Left hindlimb (tissue), 1 donor: ENCODE measurements at places on chromosomes 7 and 10.

GRCh38 chr7:108280136-108280535 is 150.0 kb upstream of the LAMB4 start:
- DNase-seq, result no peak

GRCh38 chr10:49610114-49610457 is at the start of gene SLC18A3:
Gene SLC18A3, plus strand, starts transcription at chr10:49610310. Its CDS starts 431 bp downstream, at chr10:49610741.
- DNase-seq, result no peak

DNA sequence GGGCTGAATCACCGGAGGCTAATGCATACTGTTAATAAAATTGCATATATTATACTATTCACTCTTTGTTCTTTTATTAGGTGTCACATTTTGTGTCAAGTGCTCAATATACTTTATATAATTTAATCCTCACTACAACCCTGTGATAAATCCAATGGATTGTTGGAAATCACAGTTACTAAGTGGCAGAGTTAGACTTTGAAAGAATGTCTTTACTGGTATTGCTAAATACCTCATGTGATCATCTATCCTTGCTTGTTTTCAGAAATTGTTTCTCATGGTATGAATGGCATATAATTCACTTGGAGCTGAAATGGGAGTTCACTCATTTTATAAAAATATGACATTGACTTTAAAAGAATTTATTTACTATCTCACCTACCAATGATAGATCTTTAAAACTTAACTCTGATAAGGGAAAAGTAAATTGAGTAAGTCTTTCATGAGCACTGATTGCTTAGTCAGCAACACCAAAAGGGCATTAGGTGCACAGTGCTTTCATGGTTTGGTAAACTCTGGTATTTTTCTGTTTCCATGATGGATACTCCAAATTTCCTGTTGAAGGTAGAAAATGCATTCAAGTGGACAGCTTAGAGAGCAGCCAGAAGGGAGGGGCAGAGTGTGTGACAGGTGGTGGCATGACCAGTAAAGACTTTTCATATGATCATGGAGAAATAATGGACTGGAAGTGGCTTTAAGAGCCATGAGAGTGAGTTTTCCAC is 22.6 kb downstream of the ENKUR start:
- no peak for DNase-seq

DNA sequence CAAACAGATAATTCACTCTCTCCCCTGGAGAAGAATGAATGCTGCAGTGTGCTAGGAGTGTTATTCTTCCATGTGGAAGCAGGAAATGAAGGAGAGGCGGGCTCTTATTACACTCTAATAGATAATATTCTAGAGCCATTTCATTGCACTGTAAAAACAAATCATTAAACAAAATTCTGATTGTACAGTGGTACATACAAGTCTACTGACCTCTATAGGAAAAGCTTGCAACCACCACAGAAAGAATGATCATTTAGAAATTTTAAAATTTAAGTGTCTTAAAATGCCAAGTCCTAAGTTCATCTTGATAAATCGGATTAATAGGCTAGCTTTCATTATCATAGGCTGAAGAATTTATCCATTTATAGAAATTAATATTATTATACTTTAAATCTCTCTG is 960.3 kb upstream of the LRRN3 start:
- DNase-seq, result no peak

- DNase-seq, result no peak
Measured at GRCh38 chr7:35012160-35012559, 25.1 kb downstream of the DPY19L1 start.

GRCh38 chr7:2040893-2041270 is 191.9 kb downstream of the MAD1L1 start:
- peak; percentile 12 for DNase-seq

- no peak for DNase-seq
Measured at GRCh38 chr7:134113655-134114054, 13.5 kb upstream of the LRGUK start.

DNA sequence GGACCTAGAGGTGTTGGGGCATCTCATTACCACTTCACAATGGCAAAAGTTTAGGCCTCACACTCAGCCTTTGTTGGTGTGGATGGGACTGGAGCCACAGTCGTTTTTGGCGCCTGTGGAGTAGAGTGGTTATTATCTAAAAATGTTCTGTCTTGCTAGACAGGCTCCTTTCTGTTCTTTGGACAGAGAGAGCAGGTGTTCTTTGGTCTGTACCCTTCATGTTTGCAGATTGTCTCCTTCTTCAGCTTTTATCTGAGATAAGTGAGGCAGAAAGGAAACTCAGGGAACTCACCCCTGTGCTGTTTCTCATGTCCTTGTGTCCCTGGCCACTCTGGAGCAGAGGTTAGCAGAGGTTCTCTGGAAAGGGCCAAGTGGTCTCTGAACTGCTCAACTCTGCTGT is 103.7 kb downstream of the CCNY start:
- no peak for DNase-seq

- DNase-seq, result no peak
Measured at GRCh38 chr7:99579281-99579955, 18.6 kb upstream of the TMEM225B start.
